ENCODE measurements at places on chromosomes 4 and X.

DNA sequence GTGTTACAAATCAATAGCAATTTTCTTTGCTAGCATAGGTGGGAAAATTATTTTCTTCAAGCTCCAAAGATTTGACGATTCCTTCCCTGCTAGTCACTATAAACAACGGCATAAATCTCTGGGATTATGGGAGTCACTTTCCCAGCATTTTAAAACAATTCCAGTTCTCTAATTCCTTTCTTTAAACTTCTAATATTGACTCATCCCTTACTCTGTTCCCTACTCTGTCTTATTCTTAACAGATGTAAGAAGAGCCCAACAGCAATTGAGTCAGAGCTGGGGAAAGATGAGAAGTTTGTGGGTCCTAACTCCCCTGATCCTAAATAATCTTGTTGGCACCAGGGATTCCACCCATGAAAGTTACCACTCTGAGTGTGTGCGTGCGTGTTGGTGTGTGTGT lies 47.4 kb upstream of the IL21 start:
- DNase-seq: no peak

DNA sequence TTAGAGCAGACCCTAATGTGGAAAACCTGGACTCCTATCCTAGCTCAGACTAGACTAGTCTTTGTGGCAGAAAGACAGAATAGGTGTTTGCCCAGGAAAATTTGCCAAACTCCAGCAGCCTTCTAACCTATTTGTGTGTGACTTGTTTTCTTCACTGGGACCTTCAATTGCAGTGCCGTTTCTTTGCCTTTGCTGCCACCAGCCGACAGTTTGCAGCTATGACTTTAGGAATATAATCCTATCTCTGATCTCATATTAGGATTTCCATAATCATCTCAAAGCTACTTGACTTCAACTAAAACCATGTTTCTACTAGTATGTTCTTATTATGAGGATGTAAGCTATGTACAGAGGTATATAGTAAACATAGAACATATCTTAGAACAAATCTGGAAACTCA lies 60.2 kb upstream of the PGAM4 start:
- peak; percentile 14 for DNase-seq

DNA sequence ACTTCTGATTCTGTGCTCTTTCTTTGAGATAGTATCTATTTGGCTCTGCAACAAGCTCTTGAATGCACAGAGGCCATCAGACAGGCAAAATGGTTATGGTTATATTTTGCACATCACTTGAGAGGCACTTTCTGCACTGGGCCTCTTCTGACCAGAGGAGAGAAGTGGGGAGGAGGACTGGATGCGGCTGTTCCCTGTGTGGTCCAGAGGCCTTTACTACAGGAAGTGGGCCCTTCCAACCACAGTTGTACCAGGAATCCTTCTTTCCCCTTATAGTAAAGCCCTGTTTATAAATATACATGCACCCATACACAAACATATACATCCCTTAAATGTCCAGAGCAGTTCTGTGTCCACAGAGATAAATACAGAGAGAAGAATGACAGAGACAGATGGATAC lies 182.7 kb upstream of the HHIP start:
- DNase-seq: no peak

GRCh38 chr4:170413951-170414350 lies 324.2 kb upstream of the AADAT start:
- DNase-seq: no peak

DNA sequence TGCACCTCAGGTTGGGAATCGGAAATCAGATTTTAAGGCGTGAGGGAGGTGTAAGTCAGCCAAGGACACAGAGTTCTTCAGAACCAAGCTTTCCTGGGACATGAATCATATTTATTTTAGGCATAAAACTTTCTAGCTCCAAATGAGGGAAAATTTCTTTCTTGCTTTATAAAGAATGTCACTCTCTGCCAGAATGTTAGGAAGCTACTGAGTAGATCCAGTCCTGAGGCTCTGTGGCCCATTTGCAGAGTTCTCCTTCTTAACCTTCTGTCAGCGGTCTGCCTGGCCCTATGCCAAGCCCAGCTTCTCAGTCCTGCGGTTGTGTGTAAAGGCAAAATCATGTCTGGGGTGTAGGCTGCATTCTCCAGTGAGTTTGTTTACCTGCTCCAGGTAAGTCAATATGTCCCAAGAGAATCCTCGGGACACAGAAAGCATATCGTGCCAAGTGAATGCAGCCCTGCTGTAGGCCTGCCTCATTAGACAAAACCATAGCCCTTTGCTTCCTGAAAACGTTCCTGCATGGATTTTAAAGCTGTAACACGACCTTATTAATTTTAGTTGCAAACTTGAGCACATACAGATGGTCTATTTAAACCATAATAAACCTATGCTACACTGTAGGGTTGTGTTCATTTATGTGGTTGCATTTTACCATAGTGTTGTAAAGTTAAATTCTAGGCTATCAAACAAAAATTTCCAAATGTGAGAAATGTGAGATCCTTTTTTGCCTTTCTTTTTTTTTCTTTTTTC lies 29.2 kb upstream of the CCNI start:
- DNase-seq: peak; percentile 47

- DNase-seq: no peak
These were observed 43.5 kb upstream of the TMEM164 start for GRCh38 chrX:109959356-109959871.

- no peak for DNase-seq
These were observed 12.5 kb upstream of the CASK start for GRCh38 chrX:41935832-41936231.

GRCh38 chr4:164484551-164484950 lies 269.4 kb upstream of the SMIM31 start:
- no peak for DNase-seq

DNA sequence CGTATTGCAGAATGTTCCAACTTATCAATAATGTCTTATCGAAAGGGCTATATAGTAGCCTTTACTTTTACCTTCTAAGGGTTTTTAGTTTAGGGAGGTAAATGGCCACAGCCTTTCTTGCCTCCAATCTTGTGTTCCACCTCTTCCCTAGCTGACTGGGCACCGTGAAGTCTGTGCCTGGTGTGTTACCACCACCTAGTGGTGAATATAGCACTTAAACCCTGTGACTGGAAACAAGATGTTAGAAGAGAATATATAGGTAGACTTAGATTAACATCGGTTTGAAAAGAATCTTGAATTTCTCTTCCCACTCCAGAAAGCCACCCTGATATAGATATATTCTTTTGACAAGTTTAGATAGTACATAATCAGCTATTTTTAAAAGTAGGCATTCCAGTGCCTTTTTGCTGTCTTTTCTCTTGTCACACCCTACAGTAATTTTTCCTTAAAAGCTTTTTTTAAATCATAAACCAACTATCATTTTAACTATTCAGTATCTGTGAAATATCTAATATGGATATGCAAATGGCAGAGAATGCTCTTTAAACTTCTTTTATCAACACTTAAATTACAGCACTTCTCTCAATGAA lies 27.8 kb upstream of the ADH7 start:
- DNase-seq: peak; percentile 61

- no peak for DNase-seq
These were observed 85.6 kb upstream of the EFHC2 start for GRCh38 chrX:44428989-44429627.

- DNase-seq: no peak
These were observed 8.3 kb upstream of the ASB5 start for GRCh38 chr4:176277162-176277904.

DNA sequence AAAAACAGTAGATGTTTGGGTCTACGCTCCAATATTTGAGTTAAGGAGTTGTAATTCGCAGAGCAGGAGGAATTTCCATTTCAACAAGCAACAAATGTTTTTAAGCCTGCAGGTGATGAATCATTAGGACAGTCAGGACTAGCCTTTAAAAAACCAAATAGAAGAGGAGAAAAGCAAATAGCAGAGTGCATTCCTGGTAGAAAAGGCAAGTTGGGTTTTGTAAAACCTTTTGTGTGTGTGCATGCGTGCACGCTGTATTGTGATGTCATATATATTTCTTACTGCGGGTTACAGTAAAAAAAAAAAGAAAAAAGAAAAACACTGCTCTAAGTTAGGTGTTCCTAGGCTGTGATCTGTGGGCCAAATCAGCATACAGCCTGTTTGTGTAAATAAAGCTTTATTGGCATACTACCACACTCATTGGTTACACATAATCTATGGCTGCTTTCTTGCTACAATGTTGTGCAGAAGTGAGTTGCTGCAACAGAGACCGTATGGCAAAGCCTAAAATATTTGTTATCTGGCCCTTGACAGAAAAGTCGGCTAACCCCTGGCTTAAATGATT lies 135.6 kb downstream of the MID1 start:
- no peak for DNase-seq

- DNase-seq: peak; percentile 61
These were observed 75.1 kb upstream of the USP9X start for GRCh38 chrX:41009850-41010846.

- no peak for DNase-seq
These were observed 1.9 kb upstream of the MAMLD1 start for GRCh38 chrX:150361070-150361776.

GRCh38 chrX:3697701-3698279 lies 15.7 kb downstream of the PRKX start:
- DNase-seq: no peak

DNA sequence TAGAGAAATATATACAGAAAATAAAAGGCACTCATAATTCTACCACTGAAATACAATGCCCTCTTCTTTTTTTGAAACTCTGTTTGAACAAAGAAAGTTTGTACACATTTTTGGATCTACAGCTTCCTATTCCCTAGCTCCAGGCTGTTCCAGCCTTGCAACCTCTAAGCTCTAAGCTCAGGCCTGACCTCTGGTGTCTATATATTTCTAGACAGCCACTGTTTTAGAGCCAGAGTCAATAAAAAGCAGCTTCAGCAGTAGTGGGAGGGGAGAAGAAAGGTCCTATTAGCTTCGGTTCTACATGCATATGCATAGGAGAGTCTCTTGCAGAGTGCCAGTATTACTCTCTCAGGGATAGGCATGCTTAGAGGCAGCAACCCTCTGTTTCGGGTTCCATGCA lies 39.7 kb downstream of the CLDN2 start:
- peak; percentile 3 for DNase-seq

- no peak for DNase-seq
These were observed 6.0 kb downstream of the PDLIM5 start for GRCh38 chr4:94457692-94458106.

DNA sequence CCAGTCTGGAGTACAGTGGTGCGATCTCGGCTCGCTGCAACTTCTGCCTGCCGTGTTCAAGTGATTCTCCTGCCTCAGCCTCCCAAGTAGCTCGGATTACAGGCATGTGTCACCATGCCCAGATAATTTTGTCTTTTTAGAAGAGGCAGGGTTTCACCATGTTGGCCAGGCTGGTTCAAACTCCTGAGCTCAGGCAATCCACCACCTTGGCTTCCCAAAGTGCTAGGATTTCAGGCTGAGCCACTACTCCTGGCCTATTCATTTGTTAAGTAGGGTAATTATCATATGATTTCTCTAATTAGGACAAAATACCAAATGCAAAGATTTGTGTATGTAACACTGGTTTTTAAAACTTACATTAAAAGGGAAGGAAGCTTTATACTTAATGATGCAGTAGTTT lies 137.8 kb downstream of the GPM6A start:
- DNase-seq: no peak

GRCh38 chr4:925171-925570 lies 6.9 kb downstream of the GAK start:
- no peak for DNase-seq

GRCh38 chrX:3134316-3134945 lies 93.2 kb downstream of the ARSF start:
- no peak for DNase-seq

GRCh38 chrX:57380026-57380796 lies 93.7 kb downstream of the FAAH2 start:
- no peak for DNase-seq

DNA sequence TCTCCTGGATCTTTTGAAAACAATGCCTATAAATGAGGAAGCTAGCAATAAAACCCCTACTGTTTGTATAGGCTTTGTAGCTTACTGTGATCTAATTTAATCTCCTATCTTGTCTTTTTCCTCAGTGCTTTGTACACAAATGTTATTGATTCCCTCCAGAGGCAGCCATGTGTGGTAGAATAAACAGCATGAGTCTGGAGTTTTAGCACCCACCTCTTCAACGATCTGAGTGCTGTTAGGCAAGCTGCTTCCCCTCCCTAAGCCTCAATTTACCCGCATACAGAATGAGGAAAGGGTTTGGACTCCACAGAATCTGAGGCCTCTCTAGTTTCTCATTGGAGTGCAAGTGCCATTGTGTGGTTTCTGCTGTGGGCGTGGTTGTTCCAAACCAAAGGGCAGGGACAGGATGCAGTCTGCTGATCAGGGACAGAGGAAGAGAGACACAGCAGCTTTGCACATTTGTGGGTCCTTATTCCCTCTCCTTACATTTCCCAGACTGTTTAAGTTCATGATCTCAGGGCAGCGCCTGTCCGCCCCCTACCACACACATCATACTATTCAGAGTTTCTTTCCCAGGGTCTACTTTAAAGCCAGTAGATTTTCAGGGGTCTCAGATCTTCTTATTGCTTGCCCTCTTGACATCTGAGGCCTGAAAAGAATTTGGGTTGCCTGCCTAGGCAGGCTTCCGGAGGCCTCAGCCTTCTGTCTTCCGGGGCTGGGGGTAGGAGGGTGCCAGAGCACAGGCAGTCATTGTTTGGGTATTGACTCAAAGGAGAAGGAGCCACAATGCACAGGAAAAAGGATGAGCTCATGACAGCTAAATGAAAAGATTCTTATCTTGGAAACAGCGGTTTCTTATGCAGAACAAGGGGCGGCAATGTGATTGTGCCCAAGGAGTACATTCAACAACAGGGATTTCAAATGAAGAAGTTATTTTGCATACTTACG lies 114.9 kb upstream of the TEX13D start:
- no peak for DNase-seq
